ENCODE measurements at places on chromosomes 6 and 20.
A peak's percentile ranks its signal among the peaks of the same experiment; 100 is the strongest.

- DNase-seq, result no peak
Measured at GRCh38 chr20:41476446-41476845, 109.8 kb upstream of the EMILIN3 start.

GRCh38 chr6:18693881-18694280 lies 306.7 kb downstream of the RNF144B start:
- DNase-seq, result no peak

- peak; percentile 40 for DNase-seq
Measured at GRCh38 chr20:41218466-41218865, 81.1 kb downstream of the PLCG1 start.

DNA sequence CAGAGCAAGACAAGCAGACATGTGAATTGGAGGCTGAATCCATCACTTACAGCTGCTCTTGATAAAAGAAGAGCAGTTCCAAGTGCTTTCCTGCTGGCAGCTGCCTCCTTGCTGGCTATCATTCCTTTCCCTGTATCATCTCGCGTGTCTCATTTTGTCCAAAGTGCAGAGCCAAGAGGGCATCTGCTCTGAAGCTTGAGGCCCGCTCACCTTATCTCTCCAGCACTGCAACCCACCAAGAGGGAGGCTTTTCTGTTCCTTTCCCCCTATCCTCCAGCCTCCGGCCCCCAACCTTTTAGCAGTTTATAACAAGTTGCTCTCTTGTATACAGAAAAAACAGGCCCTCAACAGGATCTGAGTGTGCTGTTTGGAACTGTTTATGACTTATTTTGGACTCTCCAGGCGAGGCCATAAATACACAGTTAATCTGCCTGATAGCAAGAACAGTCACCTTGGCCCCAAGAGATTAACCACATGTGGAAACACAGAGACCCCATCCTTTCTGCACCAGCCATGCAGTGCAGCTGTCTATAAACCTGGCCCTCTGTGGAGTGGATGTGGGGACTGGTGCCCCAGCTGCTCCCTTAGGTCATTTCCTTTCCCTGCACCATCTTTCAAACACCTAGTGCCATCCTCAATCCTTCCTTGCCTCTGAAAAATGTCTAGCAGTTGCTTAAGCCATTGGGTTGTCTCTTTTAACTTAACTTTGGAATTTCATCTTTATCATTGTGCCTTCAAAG lies 172.5 kb upstream of the FERMT1 start:
- DNase-seq, result no peak

- no peak for DNase-seq
Measured at GRCh38 chr20:15653396-15654207, 919.6 kb downstream of the KIF16B start.

- DNase-seq, result no peak
Measured at GRCh38 chr20:23311947-23312506, 38.6 kb upstream of the NXT1 start.

GRCh38 chr6:117270055-117270842 lies 4.9 kb downstream of the VGLL2 start:
- DNase-seq, result no peak

DNA sequence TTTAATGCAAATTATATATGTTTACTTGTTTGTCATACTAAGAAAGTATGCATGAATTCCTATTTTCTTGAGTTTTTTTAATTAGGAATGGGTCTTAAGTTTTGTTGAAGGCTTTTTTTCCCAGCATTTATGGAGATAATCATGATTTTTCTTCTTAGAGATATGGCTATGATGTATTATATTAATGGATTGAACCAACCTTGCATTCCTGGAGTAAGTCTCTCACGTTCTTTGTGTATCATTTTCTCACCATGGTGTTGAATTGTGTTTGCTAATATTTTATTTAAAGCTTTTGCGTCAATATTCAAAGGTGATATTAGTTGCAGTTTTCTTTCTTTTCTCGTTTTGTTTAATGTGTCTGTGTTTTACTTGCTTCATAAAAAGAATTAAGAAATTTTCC lies 48.4 kb upstream of the SLC35D3 start:
- no peak for DNase-seq

DNA sequence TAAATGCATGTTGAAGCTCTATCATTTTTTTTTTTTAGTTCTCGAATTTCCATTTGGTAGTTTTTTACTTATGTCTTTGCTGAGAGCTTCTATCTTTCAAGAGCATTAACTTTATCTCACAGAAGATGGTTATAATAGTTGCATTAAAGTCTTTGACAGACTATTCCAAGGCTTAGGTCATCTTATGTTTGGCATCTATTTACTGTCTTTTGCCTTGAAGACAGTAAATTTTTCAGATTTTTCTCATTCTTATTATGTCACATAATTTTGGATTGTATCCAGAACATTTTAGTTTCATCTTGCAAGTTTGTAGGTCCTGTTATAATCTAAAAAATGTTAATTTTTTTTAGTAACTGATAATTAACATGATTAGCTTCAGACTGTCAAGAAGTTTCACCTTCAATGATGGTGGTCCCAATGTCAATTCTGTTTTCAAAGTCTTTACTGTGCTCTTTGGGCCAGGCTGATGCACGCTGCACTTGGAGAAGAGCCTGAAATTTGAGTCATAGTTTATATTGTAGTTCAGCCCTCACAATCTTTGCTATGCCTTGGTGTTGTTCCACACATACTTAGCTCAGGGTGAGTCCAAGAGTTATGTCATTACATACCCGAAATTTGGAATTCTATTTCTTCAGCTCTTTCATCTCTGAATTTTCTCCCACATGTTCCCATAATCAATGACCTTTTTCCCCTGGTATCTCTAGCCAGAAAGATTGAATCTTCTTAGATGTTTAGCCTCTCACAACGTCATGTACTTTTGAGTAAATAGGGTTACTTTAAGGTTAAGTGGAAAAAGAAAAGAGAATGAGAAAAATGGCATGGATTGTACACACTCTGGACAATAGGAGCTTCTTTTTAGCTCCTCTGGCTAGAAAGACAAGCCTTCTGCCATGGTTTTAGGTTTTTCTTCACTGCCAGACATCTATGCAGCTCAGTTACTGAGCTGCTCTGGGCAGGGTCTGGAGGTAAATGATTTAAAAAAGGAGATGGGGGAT lies 110.3 kb upstream of the BTBD3 start:
- DNase-seq, result peak; percentile 52

DNA sequence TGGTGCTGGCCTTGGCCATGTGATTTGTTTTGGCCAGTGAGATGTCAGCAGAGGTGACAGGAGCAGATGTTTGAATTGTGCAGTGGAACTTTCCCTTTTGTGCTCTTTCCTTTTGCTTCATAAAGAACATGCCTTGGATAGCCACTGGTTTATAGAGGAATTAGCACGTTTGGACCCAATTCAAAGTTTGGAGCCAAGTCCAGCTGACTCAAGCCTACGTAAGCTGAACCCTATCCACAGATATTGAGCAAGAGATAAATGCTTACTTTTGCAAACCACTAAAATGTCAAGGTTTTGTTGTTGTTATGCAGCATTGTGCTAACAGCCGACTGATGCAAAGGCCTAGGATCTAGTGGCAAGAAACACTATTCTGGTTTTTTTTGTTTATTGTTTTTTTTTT lies 230.9 kb upstream of the CITED2 start:
- DNase-seq, result peak; percentile 67

GRCh38 chr6:165899611-165900010 lies 236.6 kb upstream of the PDE10A start:
- DNase-seq, result no peak

- no peak for DNase-seq
Measured at GRCh38 chr6:50822078-50822476, 3.4 kb downstream of the TFAP2B start.

DNA sequence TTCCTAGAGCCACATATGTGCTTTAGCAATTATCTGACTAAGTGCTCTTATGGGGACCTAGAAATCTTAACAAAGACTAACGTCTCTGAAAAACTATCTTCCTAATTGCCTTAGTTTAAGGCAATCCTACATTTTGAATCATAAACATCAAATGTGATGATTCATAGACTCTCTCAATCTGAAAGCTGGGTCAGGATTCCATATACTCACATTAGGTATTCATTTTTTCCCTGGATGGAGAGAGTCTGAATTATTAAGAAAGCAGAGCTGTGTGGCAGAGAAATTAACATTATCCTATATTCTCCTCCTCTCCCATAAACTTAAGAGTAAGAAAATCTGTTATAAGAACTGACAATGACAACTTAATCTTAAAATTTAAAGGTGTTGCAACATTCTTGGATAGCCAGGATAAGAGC lies 1.6 kb upstream of the PRL start:
- no peak for DNase-seq

- DNase-seq, result no peak
Measured at GRCh38 chr6:69780585-69781178, 16.1 kb downstream of the LMBRD1 start.

GRCh38 chr6:35589201-35589739 lies 76.6 kb upstream of the TULP1 start:
- no peak for DNase-seq

DNA sequence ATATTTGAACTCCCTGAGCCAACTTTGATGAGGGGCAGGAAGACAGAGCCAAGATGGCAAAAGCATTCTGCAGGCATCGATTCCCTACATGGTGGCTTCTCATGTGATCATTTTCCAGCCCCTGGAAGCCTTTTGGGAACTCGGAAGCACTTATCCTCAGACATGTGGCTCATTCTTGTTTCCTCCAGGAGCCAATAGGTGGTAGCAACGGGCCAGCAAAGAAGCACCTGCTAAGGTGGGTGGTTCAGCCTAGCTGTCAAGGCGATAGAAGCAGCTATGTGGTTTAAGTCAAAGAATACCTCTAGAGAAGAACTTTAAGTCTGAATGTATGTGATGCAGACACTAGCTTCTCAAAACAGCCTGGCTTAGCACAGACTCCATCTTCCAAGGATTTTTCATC lies 64.9 kb upstream of the PAX1 start:
- no peak for DNase-seq

GRCh38 chr20:19973961-19974629 lies 43.1 kb upstream of the NAA20 start:
- DNase-seq, result peak; percentile 79

GRCh38 chr6:26157251-26158075 lies 70.2 kb downstream of the HFE start:
- peak; percentile 96 for DNase-seq

DNA sequence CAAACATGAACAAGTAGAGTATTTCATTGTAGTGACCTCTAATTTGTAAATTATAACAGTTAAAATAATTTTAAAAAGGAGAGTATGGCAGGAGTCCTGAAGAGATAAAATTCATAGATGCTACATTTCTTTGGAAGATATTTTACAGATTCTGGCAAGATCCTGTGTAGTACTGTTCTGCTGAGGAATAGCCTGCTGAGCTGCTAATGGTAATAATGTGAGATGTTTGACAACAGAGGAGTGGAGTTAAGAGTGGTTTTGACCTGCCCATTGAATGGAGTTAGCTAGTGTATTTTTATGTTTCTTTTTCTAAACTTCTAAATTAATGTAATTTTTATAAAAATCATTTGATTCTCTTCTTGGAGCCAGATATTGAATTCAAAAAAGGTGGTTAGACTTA lies 11.8 kb downstream of the CLVS2 start:
- no peak for DNase-seq

DNA sequence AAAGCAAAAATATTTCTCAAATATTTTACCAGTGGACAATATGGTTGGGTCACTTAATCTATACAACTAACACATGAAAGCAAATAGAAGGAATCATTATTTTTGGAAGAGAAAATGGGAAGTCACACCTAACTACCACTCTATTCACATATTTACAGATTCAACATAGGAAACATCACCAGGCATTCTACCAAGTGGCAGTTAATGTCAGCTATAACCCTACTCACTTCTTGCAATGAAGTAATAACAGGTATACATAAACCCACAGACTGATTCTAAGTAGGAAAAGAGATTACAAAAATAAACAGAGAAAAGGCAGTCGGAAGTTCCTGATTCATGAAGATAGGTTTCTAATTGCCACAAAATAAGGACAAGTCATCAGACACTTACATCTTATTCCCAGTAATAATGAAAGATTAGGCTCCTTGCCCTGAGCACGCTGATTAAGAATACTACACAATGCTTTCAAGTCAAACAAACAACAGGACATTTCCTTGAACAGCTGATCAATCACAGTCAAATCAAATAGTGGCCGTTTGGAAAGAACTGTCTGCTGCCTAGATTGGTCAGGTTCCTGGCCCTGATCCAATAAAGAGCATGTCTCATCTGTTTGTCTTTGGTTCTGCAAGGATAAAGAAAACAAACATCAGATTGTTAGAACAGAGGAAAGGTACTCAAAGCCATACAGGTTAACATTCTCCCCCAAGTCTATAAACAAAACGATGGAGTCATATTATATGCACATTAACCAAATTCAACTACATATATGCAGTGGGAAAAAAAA lies 79.2 kb upstream of the PLN start:
- no peak for DNase-seq

DNA sequence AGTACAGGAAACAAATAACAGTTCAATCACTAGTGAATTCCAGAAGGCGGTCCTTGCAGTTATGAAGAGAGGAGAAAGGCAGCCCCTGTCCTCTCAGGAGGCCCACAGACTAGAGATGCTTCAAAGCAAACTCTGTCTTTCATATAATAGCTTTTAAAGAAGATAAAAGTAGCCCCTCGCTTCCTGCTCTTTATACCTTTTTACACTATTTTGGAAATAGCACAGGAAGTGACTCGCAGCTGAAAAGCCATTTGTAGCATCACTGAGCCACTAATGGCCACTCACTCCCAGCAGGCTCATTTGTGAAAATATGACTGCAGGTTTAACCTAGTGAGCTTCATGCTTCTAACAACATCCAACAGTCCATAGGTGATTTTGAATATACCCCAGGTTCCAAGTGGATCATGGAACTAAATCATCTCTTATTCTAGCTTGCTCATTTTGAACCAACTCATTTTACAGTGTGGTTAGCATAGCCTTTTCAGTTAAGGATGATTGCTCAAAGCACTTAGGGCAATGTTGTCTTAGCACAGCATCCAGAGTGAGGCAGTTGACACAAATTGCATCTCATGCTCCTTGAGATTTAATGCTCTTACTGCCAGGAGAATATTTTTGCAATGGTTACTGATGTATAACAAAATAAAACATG lies 136.0 kb upstream of the NRSN1 start:
- no peak for DNase-seq
